ENCODE measurements at places on chromosomes 2 and 18.

DNA sequence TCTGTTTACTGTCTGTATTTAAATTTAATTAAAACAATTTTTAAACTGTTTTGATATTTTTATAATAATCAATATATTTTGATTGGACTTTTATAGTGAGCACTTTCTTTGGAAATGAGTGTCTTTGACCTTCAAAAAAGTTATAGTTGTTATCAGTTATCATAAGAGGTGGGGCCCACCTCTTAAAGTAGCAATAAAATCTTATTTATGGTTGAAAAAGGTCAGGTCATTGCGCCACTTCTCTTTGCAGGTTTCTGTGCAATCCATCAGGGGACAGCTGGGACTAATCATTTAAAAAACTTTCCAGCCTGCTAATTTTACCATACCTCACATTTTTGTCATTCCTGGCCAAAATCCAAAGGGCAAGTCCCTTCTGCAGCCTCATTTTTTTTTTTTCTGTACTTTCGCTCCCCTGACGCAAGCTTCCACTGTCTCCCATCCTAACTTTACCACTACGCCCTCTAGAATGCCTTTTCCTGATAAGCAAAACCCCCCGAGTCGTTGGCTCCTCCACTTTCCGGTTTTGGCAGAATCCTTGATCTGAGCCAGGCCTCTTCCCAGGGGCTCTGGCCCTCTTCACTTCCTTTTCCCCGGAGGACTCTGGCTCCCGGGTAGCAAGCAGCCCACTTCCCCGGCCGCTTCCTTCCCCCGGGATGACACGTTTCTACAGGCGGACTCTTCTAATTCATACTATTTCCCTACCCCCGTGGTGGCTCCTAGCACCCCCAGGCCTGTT lies 1.1 kb upstream of the SEH1L start:
- DNase-seq: no peak

- DNase-seq: no peak
Observed at GRCh38 chr2:74560591-74560990, 6.1 kb downstream of the DOK1 start.

DNA sequence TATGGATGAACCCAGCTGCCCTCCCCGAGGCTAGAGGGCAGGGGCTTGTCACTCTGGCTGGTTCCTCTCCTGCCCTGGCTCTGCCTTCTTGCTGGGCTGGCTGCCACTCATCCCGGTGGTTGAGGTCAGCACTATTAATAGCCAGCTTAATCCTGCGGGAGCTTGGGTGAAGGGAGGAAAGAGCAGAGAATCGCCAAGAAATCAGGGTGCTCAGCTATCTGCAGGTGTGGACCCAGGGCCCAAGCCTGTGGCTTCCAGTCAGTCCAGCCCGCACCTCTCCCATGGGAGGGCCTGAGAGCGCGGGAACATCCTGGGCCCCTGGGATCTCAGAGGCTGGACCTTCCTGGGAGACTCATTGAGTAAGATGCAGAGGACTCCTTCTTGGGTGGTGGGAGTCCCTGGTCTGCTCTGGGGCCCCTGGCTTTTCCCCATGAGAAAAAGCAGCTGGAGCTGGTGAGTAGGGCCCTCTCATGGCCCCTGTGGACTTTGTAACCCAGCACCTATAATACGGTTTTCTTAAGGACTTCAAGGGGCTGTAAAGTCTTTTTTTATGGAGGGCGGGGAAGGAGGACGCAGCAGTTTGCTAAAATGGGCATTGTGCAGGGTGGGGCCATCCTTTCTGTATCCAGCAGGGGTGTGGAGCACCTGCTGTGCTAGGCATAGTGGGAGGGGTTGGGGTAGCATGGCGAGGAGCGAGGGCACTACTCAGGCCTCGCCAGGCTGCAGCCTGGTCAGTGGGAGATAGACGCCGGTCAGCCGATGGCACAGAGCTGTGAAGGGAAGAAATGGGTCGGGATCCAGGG lies 27.4 kb upstream of the CNNM3 start:
- no peak for DNase-seq

DNA sequence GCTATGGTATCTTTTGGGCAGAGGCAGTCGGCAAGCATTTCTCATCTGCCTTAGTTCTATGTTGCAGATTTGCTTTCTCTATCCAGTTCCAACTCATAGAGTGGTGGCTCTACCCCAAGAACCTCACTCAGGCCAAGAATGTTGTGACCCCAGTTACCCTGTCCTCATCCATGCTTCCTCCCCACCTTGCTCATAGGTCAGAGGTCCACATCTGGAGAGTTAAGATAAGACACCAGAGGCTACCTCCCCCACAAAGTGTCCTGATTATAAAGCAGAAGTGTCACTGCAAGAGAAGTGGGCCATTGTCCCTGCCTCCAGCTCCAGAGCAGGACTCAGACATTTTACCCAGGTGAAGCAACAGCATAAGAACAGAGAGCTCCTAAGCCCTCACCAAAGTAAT lies 276.8 kb upstream of the CHST9 start:
- DNase-seq: no peak

GRCh38 chr2:226888971-226889370 lies 53.1 kb downstream of the RHBDD1 start:
- no peak for DNase-seq

GRCh38 chr2:111239107-111239506 lies 118.4 kb downstream of the BCL2L11 start:
- no peak for DNase-seq

- no peak for DNase-seq
Observed at GRCh38 chr18:3500016-3500415, 50.0 kb downstream of the TGIF1 start.

GRCh38 chr2:127305990-127306585 lies 12.1 kb upstream of the ERCC3 start:
- DNase-seq: no peak

DNA sequence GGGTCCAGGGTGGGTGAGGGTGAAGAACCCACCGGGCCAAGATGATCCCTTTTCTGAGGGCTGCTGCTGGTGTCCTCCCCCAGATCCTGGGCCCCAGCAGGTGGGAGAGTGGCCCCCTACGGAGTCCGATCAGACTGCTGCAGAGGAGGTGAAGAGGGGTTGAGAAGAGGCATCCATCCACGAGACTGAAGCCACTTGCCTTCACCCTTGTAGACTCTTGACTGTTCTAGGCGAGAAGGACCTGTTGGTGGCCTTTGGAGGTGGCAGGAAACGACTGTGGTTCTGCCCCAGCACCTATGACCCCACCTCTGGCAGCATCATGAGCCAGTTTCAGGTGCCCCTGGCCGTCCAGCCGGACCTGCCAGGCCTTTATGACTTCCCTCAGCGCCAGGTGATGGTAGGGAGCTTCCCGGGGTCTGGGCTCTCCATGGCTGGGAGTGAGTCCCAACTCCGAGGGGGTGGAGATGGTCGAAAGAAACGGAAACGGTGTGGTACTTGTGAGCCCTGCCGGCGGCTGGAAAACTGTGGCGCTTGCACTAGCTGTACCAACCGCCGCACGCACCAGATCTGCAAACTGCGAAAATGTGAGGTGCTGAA lies 1.5 kb downstream of the TET3 start:
- no peak for DNase-seq

DNA sequence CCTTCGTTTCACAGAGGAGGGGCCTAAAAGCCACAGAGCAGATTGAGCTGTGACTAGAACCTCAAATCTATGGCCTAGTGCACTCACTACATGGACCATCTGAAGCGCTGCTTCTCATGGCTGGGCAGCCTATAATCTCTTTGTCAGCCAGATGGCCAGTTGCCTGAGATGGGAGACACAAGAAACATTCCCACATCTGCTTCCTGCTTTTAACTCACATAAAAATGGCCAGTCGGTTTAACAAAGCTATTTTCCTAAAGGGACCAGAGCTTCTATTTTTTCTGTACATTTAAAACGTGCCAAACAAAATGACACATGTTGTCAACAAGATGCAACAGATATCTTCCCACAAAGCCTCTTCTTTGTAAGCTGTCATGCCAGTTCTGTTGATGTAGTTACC lies 173.8 kb downstream of the GFPT1 start:
- no peak for DNase-seq

DNA sequence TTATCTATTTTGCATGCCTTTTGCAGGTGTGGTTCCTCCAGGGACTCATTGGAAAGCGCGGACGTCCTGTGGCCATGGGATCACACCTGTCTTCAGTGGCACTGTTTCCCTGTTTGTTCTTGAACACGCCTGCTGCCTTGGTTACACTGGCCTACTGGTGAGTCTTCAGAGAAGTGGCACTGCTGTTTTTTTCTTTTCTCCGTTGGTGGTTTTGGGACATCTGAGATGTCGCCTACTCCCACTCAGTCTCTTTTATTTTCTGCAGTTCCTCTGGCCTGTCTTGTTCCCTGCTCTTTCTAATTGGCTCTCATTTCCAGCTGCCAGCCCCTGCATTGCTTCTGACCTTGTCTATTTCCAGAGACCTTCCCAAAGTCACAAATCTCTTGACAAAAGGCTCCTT lies 35.7 kb upstream of the POU3F3 start:
- DNase-seq: no peak

- no peak for DNase-seq
Observed at GRCh38 chr2:30338475-30338874, 107.1 kb downstream of the LBH start.

DNA sequence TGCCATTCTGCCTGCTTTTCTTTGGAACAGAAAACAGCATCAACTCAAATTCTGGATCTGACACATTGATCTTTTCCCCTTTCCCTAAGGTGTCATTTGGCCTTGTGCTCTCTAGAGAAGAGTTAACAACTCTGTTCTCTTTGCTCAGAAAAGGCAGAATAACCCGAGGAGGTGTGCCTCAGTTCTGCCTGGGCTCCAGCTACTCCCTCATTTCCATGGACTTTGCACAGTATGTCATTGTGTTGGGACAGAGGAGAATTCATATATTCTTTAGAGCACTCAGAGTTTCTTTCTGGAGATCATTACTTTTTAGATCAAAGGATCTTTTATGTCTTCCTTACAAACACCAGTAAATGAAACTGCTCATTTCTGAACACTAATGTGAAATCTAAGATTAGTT lies 249.1 kb downstream of the PHLPP1 start:
- DNase-seq: no peak

DNA sequence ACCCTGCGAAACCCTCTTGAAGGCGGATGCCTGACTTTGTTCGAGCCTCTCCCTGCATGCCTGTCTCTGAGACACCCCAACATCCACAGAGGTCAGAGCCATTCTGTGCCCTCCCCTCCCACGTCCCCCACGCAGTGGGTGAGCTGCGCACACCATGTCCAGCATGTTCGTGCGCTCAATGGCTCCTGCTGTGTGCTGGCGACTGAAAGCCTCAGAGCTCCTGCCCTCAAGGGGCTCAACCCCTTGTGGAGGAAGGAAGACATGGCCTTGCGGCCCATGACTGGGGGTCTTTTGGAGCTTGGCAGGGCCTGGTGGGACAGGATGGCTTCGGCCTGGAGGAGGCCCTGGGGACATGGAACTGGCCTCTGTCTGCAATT lies 45.7 kb downstream of the ANKMY1 start:
- no peak for DNase-seq

DNA sequence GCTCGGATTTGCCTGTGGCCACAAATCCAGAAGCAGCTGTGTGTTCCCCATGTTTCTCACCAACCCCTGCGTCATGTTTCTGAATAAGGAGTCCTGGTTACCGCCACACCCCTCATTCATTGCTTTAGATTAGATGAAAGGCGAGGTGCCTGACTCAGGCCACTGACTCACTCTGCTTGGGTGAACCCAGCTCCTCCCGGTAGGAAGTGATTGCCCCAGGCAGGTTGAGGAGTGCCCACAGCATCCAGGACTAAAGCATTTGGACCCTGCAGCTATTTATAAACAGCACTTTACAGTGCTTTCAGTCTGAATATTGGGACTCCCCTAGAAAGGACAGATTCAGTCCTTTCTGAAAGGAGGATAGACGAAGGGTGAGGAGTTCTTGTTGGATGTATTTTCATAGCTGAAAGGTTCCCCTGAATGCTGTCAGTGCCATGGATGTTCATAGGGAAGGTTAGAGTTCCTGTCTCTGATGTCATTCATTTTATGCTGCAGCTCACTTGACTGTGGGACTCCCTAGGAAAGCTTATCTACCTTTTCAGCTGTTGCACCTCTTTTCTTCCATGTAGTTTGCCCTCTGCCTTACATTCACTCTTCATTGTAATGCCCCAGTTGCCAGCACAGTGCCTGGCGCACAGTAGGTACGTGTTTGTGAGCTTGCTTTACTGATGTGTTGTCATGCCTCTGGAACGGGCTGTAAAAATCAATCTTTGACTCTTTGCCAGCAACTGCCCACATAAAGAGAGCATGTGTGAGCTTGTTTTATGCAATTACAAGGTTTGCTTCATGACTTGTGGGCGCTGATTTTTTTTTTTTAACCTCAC lies 14.9 kb downstream of the ITGA6 start:
- DNase-seq: no peak

DNA sequence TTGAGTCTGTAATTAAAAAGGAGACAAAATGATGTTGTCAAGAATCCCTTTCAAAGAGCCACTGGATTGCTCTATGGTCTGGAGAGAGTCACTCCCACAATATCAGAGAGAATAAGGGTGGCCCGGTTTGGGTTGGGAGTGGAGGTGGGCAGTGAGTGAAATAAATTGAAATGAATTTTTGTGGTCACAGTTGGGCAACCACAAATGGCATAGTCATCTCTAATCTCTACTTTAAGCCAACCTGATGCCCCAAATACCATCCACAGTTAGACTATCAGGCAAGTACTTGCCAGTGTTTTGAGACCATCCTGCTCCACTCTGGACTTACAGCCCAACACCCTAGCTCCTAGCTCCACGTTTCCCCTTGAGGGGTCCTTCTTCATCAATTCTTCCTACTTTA lies 559.7 kb downstream of the BCL11A start:
- no peak for DNase-seq

DNA sequence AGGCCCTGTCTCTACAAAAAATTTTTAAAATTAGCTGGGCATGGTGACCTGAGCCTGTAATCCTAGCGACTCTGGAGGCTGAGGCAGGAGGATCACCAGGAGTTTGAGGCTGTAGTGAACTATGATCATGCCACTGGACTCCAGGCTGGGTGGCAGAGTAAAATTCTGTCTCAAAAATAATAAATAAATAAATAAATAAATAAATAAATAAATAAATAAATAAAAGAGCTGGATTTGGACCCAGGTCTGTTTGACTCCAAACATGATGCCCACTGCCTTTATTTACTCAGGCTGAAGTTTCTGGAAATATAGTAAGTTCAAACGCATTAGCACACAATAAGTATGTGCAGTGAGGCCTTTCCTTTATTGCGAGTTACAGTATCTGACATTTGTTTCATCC lies 75.0 kb downstream of the THNSL2 start:
- DNase-seq: no peak

DNA sequence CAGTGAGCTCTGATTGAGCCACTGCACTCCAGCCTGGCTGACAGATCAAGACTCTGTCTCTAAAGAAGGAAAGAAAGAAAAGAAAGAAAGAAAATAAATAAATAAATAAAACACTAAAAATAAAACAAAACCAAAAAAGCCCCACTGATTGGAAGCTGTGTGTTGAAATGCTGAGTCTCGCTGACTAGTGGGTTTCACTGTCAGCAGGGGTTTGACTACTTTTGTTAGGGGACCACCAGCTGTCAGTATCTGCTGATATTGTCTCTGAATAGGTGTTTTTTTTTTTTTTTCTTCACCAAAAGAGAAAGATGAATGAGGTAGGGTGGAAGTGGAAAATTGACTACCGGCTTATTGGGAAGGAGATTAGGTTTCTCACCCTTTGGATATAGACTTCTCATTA lies 12.8 kb upstream of the ACTR2 start:
- DNase-seq: no peak

Measured in neural crest cell (in vitro differentiated cells).